ENCODE measurements at places on chromosomes 13 and 19.

GRCh38 chr19:49954092-49954829 lies 6.7 kb downstream of the SIGLEC11 start:
- no peak for DNase-seq

GRCh38 chr13:24671386-24672113 lies 8.7 kb upstream of the ATP12A start:
- DNase-seq: no peak

- DNase-seq: no peak
Observed at GRCh38 chr19:16649734-16650133, 10.2 kb downstream of the SMIM7 start.

DNA sequence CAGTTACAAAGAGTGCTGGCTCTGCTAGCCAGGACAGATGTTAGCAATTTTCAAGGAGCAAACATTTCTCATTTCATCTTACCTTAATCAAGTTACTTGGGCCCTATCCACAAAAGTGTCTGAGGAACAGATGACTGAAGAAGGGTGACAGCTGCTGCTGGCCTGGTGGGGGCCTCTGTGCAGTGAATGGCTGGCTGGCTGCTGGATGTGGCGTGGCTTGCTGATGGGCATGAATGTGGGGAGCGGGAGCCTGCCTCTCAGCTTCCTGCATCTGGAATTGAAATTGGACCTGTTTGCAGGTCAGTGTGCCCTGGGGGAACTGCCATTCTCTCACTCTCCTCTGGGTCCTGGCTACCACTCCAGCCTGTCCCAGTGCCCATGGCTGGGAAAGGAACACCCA lies 94.7 kb downstream of the RGCC start:
- no peak for DNase-seq

DNA sequence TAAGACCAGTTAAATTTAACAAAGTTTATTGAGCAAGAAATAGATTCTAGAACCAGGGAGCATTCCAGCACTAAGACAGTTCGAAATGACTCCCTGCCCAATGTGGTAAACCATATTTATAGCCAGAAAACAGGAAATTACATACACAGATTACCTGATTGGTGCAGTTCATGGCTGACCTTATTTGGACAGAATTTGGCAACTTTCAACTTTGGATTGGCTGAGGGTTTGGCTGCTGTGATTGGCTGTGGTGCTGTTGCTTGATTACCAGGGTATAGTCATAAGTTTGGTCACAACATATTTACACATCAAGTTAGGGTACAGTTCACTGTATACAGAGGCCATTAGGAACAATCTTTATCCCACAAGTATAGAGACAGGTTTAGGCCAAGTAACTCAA lies 984.8 kb upstream of the MIR17HG start:
- DNase-seq: no peak

DNA sequence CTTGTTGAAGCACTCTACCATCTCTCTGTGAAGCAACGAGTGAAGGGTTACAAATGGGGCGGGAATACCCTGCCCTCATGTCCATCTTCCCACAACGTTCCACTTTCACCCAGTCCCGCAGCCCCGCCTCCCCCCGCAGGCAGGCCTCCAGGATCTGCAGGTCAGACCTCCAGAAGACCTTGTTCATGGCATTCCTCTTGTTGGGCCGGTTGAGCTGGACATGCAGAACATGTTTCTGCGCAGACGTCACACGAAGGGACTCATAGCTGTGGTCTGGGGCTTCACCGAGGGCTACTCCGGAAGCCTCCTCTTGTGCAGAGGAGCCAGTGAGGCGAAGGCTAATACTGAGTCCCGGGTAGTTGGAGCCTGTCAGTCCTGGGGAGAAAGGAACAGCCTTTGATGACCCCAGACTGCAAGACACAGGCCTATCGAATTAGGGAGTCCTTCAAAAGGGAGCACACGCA lies 420 bp downstream of the ECH1 start:
- peak; percentile 31 for DNase-seq

DNA sequence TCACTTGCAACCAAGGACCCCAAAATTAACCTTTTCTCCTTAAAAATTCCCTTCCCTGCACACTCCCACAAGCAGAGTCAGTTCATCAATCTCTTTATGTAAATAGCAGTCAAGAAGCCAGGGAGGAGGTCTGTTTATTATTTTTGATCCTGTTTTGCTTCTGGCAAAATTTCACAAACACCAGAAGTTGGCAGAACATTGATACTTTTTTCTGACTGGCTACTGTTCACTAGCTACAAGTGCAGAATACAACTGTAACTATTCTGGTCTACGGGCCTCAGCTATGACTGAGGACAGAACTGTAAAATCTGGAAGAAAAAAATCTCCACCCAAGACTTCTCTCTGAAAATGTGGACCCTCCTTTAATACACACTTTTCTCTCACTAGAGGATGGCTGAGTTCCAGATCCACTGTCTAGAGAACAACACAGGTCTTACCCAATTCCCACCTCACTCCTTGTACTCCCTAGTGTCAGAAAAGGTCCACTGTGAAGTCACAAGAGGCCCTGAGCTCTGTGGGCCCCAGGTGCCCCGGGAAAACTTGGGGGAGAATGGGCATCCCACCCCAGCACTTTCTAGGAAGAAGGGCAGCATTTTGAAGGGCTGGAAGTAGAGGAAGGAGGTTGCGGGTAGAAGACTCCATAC lies 14.5 kb downstream of the STARD13 start:
- no peak for DNase-seq

GRCh38 chr13:50320271-50320862 lies 305.1 kb downstream of the KCNRG start:
- peak; percentile 5 for DNase-seq

GRCh38 chr19:13255041-13255718 lies 105.0 kb downstream of the IER2 start:
- DNase-seq: no peak

DNA sequence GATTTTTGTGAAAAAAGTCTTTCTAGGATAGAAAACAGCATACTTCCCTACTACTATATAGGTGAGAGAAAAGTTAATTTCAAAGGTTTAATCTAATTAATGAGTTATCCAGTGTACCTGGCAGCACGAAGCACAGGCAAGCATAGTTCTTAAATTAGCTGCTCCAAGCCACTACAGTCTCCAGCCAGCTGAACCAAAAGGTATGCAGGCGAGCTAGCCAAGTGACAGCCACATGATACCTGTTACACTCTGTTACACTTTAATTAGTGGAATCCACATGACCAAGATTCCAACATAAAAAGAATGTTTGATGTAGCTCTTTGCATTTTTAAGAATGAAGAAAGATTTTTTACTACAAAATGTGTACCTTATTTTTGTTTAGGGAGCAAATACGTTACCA lies 15.5 kb downstream of the SLC25A30 start:
- DNase-seq: no peak

DNA sequence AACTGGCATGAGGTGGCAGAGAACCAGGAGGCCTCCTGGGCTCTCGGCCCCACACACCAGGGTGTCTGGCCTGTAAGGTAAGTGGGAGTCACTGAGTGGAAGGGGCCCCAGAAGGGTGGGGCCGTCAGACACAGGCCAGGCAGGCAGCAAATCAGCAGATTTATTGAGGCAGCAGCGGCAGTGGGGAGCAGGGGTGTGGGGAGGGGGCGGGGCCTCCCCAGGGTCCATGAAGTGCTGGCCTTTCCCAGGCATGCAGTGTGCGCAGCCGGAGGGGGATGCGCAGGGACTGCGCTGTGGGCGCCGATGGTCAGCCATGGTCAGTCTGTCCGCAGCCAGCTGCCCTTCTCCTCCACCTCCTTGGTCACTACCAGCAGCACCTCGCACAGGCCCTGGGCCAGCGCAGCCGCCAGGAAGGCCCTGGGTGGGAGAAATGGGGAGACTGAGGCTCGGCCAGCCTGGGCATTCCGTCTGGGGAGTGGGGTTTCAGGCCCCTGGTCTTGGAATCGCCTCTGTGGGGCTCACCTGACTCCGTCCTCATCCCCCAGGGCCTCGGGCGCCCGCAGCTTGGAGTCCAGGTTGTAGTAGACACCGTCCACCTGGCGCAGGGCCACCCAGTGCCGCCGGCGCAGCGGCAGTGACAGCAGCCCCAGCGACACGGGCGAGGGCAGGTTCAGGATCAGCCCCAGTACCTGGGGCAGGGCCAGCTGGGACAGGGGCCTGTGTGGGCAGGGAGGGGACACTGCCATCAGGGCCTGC lies 5.0 kb downstream of the JOSD2 start:
- DNase-seq: no peak

DNA sequence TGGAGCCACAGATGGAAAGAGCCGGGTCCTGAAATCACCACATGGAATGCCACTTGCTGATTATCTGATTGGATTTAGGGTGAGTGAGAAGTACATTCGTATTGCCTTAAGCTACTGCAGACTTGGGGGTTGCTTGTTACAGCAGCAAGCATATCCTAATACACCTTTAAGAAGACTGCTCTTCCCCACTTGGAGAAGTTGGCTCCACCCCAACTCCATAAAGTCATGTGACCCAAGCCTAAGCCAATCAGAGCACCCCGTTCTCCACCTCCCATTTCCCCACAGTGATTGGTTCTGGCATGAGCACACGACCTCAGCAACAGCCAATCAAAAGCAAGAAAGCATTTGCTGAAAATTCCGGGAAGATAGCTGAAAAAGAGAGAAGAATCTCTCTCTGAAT lies 23.1 kb downstream of the CACNA1A start:
- no peak for DNase-seq

DNA sequence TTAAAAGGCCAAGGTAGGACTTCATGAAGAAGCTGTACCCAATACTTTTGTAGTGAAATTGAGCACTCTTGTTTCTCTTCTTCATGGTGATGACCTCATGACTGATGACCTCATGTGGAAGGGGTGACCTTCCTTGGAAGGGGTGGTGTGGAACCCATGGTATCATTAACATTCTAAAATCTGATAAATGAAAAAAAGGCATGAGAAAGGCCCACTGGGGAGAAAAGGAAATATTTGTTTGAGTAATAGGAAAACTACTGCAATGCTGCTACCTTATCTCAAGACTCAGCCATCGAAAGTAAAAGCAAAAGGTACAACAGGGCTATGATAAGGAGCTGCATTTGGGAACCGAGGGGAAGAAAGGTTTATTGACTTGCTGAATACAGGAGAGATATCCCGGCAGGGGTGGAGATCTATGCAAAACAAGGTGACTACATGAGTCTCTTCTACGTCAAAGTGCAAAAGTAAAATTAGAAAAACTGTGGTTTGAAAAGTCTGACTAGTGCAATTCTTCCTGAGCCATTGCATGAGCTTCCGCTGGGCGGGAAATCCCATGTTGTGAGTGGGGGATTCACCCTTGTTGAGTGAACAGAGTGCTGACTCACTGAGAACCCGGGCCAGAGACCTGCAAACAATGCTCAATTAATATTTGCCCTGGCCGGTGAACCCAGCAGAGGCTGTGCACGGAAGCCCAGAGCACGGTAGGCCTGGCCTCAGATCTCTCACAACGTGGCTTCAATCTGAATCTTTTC lies 138.9 kb upstream of the RFC3 start:
- DNase-seq: no peak

GRCh38 chr19:3573162-3573857 lies 566 bp downstream of the HMG20B start:
- peak; percentile 3 for DNase-seq

- no peak for DNase-seq
Observed at GRCh38 chr19:51726049-51726448, 2.3 kb upstream of the HAS1 start.

DNA sequence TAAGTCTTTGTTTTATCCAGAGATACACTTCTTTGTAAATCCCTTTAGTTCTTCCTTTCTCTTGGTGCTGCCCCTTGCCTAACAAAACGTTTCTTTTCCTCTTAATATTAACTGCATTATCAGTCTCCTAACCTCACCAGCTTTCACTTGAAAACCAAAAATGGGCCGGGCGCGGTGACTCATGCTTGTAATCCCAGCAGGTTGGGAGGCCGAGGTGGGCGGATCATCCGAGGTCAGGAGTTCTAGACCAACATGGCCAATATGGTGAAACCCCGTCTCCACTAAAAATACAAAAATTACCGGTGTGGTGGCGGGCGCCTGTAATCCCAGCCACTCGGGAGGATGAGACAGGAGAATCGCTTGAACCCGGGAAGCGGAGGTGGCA lies 329.8 kb upstream of the MIR17HG start:
- DNase-seq: no peak

GRCh38 chr13:47859165-47859564 lies 141.9 kb downstream of the SUCLA2 start:
- DNase-seq: no peak

GRCh38 chr19:55588738-55589137 lies 8.1 kb upstream of the ZNF579 start:
- no peak for DNase-seq

GRCh38 chr13:79915114-79915811 lies 425.7 kb downstream of the SPRY2 start:
- DNase-seq: no peak

DNA sequence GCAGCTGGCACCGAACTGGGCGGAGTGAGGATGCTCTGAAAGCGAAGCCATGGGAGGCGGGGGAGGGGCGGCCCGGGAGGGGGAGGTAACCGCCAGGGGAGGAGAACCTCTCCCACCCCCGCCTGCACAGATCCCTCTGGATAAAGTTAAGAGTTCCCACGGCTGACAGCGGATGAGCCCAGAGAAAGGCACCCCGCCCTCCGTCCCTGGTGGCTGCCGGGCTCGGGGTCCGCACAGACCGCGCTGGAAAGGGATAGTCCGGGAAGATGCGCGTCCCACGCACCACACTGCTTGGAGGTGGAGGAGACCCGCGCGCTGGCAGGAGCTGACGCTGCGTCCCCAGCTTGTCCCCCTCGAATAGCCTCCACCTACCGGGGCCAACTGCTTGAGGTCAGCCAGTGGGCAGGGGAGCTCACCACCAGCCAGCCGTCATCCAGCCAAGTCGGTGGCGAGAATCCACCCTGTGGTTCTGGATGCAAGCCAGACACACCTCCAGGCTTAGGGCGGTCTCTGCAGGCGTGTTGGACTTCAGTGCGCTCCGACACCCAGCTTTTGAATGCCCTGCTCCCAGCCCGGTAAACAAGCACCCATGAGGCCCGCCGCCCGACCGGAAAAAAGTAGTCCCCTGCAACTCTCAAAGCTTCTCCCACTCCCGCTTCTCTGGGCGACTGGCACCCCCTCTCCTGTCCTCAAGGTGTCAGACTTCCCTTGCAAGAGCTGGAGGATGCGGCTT lies at the start of gene TRPC4:
Gene TRPC4, minus strand, starts transcription at position 17 of the 733 bp plus-strand sequence. CDS start 86,439 bp downstream, outside the sequence.
- peak; percentile 0 for DNase-seq

DNA sequence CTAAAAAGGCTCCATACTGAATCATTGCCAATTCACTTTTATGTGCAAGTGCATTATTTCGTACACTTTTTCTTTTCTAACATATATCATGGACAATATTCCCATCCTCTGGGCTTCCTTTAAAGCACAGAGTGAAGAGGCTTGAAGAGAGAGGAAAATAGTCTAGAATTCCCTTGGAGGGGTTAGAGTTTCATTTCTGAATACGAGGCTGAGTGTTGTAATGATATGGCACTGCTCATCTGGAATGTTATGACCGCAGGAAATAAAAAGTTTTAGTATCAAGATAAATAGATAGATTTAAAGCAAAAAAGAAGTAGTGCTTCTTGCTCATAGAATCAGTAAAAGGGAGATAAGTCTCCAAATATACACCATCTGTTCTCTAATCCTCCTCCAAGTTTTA lies 412.3 kb upstream of the SLITRK1 start:
- DNase-seq: no peak
